Hepatic stellate cell (primary cell): ENCODE measurements at places on chromosomes 11 and 22.

- DNase-seq: no peak
Measured at GRCh38 chr22:21623648-21623970, 6.2 kb downstream of the YDJC start.

DNA sequence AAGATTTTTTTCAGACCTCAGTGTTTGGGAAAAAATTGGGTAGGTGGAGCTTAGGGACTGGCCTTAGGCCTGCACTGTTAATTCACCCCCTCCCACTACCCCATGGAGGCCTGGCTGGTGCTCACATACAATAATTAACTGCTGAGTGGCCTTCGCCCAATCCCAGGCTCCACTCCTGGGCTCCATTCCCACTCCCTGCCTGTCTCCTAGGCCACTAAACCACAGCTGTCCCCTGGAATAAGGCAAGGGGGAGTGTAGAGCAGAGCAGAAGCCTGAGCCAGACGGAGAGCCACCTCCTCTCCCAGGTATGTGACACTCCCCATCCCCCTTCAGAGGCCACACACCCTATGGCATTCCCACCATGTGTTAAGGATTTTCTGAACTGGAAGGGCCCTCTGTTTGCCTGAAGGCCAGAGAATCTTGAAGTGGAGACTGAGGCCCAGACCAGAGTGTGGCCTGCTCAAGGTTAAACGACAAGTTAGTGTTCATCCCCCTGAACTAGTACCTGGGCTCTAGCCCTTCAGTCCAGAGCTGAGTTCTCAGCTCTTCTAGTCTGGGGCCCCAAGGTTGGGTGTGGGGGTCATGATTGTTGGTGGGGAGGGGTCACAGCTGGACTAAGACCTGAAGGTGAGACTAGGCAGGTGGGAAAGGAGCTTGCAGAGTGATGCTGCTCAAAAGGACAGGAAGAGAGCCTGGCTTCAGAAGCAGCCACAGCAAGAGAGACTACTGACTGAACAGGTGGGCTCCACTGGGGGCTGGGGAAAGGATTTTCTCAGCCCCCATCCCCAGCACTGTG, 2.3 kb upstream of the FOLR1 start:
- DNase-seq: no peak

GRCh38 chr11:103871923-103872551, 164.4 kb upstream of the DDI1 start:
- no peak for DNase-seq

- DNase-seq: no peak
Measured at GRCh38 chr11:134636071-134636470, 224.0 kb upstream of the B3GAT1 start.

DNA sequence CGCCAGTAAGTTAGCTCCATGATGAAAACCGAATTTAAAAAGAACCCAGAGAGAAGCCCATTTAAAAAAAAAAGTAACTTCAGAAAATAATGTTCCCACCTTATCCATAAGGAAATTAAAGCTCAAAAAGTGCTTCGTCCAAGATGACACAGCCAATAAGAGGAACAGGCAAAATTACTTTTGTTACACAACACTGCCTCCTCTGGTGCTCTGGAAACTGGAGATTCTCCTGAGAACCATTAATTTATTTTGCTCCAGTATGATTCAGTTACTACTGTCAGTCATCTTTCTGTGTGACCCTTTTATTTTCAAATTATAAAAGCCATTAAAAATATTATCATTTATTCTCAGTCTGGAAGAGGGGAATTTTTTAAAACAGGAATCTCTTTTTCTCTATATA, 2.0 kb downstream of the IFT27 start:
- peak; percentile 47 for DNase-seq

- no peak for DNase-seq
Measured at GRCh38 chr22:43241138-43241597, 54.2 kb upstream of the TTLL12 start.

DNA sequence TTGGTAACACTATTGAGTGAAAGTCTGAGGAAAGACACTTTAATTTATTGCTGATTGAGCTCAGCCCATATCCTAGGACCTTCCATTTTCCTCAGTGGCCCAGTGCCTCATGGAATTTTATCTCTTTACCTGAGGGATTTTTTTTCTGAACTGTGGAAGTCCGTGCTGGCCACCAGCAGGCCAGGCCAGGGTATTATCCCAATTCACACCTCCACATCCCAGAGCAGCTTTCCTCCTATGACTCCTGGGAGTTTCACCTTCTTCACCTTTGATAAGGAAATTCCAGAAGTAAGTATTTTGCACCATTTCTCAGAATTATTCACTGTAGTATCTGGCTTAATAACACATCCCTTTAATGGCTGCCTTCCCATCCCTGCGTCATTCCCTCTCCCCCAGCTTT, 13.0 kb upstream of the RRAS2 start:
- DNase-seq: no peak

DNA sequence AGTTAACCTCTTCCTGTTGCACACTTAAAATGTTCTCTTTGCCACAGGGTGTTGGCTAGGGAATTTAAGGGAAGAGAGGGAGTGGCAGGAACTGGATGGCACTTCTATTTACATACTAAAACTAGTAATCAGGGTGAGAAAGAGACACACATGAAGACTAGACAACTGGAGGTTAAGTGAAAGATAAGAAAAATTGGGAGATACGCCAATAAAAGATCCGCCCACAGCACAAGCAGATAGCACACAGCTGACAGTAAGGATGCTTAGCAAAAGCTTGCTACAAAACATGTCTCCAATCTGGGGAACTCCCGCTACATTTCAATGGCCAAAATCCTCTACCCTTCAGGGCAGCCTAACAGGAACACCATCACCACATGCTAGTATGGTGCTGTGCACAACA, 12.8 kb downstream of the CPSF7 start:
- no peak for DNase-seq

- no peak for DNase-seq
Measured at GRCh38 chr11:46674463-46675287, 25.7 kb downstream of the ARHGAP1 start.

GRCh38 chr22:43884600-43885318, 7.1 kb downstream of the PNPLA5 start:
- peak; percentile 75 for DNase-seq

GRCh38 chr22:25950111-25950510, 208.1 kb downstream of the MYO18B start:
- no peak for DNase-seq

DNA sequence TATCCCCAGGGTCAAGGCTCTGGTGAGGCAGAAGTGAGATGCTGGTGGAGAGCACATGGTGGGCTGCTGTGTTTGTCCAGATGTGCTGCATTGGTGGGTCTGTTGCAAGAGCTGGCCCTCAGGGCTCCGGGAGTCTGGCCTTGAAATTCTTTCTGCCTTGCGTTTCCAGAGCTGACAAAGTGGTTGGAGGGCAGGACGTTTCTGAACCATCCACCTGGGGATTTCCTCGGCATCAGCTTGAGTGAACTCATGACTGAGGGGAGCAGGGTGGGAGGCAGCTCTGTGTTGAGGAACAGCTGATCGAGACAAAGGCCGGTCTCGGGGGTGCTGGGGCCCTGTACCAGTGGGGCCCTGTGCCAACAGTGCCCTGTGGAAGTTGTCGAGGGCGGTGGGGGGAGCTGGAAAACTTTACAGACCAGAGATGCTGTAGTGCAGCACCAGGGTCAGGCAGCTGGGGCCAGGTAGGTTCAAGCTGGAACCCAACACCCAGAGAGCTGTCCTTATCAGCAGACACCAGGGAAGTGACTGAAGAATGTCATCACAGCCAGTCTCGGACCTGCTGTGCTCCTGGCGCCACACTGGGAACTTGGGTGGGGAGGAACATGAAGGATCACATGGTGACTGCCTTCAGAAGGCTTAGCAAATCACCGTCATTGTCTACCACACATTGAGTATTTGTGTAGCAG, 4.9 kb downstream of the TSKU start:
- DNase-seq: no peak

DNA sequence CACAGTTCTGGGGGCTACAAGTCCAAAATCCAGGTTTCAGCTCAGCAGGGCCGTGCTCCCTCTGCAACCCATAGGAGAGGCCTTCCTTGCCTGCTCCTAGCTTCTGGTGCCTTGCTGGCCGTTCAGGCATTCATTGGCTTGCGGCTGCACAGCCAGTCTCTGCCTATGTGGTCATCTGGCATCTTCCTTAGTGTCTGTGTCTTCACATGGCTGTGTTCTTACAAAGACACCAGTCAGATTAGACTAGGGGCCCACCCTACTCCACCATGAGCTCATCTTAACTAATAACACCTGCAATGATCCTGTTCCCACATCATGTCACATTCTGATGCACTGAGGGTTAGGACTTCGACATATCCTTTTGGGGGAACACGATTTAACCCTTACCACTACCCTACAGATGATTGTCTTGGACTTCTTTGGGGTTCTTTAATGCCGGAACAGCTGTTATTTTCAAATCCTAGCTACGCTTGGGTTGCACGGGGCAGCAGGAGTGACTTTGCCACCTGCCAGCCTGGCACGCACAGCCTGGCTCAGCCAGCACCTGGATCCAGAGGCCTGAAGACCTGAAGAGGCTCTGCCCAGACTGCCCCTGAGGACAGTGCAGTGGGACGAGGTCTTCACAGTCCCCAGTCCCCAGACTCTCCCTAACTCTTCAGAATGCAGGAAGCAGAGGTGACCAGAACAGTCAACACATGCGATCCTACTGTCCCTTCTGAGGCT, 7.7 kb upstream of the NEAT1 start:
- no peak for DNase-seq

DNA sequence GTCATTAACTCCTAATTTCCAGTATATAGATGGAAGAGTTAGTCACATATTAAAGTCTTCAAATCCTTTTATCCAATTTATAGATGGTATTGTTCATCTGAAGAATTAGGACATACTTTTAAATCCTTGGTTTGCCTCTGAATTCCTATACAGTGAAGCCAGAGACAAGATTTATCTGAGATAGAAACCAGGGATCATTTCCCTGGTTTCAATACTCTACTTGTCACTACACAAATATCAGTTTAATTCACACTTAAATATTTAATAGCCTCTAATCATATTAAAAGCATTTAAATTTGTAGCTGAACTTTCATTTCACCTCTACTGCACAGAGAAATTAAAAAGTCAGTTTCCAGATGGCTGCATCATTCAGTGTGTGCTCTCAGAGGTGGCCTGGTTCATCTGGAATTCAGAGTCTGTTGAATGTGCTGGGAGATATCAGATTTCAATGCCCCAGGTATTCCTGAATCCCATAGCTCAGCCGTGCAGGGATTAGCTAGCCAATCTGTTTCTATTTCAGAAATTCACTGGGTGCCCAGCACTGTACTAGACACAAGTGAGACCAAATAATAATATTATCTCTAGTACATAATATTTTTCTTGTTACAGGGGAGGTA, 344.3 kb downstream of the AASDHPPT start:
- DNase-seq: no peak

- no peak for DNase-seq
Measured at GRCh38 chr22:30185129-30185528, 61.4 kb downstream of the LIF start.
